ENCODE measurements at places on chromosomes 6 and 20.

DNA sequence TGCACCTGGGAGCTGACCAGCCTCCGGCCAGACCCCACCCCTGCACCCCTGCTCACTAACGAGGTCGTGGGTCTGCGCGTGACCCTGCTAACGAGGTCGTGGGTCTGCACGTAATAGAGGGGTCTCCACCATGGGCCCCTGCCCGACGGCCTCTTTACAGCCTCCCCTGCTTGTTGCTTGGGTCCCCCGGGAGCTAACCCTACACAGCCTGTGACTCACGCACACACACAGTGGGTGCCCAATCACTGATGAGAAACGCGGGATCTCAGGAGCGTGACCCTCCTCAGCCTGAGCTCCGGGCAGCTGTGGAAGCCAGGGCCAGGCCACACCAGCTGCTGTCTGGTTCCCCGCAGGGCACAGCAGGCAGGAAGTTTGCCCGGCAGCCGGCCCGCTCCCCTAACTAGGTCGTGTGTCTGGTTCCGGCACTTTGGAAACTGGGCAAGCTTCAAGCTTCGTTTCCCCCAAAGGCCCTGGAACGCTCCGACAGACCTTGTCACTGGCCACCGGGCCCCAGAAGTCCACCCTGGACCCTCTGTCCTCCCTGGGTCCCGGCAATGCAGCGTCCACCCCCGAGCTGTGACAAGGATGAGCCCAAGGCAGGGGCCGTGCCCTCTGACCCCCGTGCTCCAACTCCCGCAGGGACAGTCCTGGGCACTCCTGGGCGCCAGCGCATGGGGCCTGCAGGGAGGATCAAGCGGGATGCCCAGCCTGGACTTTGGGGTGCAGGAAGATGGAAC is 767 bp downstream of the PTK6 start:
- DNase-seq: no peak

DNA sequence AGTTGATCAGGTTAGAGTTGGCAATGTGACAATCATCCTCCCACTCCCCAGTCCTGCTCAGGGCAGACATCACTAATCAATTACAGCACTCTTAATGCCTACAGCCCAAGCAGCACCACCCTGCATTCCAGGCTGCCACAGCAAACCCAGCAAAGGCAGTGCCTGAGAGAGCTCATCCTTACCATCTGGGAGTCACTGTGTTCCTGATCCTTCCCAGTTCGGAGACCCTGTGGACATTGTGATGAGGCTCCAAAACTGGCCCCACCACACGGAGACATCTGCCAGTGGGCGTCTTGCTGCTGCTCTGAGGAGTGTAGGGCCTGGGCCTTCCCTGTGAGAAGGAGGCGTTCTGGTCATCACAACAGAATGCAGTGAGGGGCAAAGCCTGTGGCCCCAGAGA is 216.5 kb upstream of the CST7 start:
- no peak for DNase-seq

DNA sequence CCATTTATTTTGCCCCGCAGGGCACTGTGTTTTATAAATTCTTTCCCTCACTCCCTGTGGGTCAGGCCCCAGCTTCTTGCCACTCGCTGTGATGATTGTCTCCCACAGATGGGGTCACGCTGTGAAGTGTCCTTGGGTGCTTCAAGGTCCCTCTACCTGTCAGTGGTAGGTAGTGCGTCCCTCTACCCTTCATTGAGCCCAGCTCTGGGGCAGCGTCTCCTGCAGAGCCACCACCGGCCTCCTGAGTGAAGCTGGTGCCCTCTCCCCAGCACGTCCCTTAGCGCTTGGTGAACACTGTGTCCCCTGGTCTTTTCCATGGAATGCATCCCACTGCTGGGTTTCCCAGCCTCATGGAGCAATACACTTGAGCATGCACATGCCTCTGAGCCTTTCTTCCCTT is 108.2 kb downstream of the NRN1 start:
- DNase-seq: no peak

- DNase-seq: no peak
Measured at GRCh38 chr6:105869835-105870440, 216.2 kb upstream of the PRDM1 start.

DNA sequence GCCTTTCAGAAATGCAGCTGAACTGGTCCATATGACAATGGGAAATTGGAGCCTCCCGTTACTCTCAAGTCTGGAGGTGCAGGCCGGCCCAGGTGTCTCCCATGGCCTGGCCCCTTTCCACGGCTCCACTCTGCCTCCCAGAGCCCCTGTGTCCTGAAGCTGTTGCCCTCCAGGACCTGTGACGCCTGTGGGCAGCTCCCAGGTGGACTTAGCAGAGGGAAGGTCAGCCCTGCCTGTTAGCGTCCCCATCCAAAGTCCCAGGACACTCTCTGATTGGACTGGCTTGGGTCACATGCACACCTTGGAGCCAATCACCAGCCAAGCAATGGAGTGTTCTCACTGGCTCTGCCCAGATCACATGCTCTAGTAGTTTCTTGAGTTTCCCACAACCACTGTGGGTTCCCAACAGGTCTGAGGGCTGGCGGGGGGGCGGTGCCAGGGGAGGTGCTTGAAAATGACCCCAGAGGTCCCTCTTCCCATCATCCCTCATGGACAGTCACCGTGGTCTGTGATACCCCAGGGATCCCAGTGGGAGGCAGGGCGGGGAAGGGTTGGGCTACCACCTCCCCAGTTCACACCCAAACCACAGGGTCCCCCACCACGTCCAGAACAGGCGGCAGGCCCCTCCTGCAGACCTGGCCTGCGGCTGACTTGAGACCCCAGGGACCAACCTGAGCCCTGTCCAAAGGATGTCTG is 135.6 kb downstream of the TAF4 start:
- DNase-seq: no peak

- DNase-seq: no peak
Measured at GRCh38 chr6:106163446-106163965, 77.4 kb downstream of the PRDM1 start.

- no peak for DNase-seq
Measured at GRCh38 chr6:106849676-106850332, 124.7 kb downstream of the CD24 start.

DNA sequence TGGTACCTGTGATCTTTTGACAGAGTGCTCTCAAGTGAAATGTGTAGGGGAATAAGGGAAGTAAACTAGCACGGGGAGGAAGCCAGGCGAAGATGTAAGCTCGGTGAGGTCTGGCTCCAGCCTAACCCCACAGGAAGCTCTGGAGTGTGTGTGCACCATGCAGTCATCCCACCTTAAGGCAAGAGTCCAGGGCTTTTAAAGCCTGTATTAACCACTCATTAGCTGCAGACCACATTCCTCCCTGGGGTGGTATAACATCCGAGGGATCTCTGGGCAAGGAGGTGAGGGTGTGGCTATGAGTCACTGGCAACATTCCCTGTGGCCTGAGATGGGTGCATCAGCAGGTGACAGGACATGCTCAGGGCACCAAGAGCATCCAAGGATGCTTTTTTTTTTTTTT is 12.5 kb upstream of the RANBP9 start:
- no peak for DNase-seq

DNA sequence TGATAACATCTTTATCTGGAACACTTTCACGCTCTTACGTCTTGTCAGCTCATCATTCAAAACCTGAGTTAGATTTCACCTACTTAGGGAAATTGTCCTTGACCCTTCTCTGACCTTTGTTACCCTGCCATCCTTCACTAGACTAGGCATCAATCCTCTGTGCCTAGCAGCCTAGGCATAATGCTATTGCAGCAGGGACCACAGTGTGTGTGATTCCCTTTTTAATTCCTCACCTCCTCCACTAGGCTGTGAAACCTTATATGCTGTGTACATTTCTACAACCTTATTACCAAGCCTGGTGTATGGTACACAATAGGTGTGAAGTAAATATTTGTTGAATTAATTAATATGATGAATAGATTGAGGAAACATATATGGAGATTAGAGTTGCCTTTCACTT is 66.7 kb upstream of the DEFB112 start:
- DNase-seq: no peak

- DNase-seq: no peak
Measured at GRCh38 chr6:122511193-122511924, 39.8 kb upstream of the SERINC1 start.

DNA sequence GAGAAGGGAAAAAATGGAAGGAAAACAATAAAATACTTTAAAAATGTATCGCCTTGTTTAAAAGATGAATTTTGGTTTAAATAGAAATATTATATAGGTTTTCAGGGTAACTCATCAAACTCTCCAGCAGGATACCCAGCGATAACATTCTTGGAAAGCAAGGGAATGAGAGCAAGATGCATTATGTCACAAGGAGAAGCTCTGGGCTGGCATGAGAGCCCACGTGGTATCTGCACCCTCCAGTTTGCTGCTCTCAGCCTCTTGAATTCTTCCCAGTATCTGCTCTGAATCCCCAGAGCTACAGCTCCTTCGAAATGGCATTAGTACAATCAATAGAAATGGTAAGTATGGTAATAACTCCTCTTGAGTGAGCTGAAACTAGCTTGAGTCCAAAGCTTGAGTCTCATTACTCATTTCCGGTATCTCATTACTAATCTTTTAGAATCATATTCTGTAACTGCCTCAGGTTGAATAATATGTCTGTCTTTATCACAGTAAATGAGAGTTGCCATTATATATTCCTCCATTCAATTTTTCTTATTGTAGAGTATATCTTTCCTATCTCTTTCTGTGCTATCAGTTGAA is 4.9 kb upstream of the TMEM242 start:
- DNase-seq: no peak

DNA sequence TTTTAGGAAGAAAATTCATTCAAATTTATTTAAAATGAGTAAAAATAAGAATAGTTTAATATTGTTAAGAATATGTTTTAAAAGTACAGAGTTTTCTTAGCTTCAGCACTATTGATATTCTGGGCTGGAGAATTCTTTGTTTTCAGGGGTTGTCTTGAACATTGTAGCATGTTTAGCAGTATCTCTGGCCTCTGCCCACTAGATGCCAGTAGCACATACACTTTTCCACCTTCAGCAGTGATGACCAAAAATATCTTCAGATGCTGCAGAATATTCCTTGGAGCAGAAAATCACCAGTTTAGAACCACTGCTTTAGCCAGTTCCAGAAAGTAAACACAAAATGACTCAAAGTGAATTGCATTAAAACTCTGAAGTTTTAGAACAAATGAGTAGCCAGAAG is 19.4 kb upstream of the SDHAF4 start:
- no peak for DNase-seq

DNA sequence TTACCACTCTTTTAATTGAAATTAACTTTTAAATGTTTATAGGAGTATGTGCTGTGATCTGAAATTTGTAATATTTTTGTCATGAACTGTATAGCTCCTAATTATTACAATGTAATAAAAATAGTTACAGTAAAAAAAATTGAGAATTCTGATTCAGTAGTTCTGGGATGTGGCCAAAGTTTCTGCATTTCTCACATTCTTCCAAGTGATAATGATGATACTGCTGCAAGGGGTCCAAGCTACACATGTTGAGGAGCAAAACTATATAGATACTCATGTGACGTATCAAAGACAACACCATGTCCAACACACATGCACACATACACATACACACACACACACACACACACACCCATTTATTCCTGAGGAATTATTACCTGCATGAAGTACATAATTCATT is 71.0 kb upstream of the FAM83B start:
- DNase-seq: no peak

- DNase-seq: no peak
Measured at GRCh38 chr6:134398453-134398852, 80.5 kb upstream of the SGK1 start.

DNA sequence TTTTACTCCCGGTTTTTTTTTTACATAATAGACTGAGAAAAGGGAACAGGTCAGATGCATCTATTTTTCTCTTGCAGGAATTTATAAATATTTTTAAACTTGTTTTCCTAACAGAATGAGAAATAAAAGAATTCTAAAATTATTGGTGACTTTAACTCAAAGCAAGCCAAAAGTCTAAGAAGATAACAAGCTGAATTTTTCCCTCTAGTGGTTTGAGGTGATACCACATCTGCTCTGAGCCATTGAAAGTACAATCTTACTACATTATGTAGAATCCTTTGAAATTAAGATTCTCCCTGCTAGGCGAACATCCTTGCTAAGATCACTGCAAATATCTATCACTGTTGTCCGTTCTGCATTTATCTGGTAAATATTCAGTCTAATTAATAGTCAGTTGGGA is 10.7 kb upstream of the STMND1 start:
- DNase-seq: no peak

DNA sequence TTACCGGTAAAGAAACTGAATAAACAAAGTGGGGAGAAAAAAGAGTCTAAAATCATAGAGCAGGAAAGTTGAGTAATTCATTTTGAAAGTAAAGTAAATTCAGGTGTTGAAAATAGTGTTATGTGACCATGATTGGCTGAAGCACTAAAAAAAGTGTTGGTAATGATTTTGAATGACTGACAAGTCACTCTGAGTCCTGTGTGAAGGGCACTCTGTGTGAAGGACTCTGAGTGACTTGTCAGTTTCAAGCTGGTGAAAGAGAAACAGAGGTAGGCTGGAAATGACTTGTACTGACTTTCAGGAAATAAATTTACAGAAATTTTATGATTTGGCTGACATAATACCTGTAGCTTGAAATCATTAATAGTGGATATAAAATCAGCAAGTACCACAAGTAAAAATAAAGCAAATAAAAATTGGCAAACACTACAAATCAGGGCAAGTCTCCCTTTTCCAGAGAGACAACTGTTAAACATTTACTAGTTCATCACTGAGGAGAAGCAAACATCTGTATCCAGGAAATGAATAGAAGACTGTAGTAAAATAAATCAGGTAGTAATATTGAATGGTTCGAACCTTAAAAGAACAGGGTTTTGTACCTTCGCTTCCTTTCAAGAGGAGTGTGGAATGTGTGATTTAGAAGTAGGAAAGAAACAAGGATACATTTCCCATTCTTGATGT is 630.6 kb downstream of the GRIK2 start:
- no peak for DNase-seq

GRCh38 chr6:108658174-108658573 is 97.5 kb downstream of the FOXO3 start:
- no peak for DNase-seq

- no peak for DNase-seq
Measured at GRCh38 chr20:59439243-59439642, 138.8 kb downstream of the EDN3 start.

DNA sequence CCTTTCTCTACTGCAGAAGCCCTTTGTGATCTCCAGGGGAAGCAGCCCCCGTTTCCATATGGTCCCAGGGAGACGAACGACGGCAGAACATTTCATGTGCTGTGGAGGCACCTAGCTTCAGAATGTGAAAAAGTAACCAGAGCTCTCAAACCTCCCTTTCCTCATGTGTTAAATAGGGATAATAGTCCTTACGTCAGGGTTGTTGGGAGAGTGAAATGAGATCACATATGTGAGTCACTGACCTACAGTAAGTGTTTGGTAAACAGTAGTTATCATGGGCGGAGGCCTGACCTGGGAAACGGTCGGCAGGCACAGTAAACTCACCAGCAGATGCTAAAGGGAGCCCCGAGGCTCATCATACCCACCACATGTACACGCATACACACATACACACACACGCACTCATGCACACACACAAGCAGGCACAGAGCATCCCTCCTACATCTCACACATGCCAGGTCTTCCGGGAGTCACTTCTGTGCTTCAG is 89.7 kb downstream of the LY86 start:
- DNase-seq: no peak

GRCh38 chr6:134177236-134177635 is 124.8 kb upstream of the SLC2A12 start:
- DNase-seq: no peak
